Astrocyte of the hippocampus (primary cell): ENCODE measurements at places on chromosomes 7 and 10.

DNA sequence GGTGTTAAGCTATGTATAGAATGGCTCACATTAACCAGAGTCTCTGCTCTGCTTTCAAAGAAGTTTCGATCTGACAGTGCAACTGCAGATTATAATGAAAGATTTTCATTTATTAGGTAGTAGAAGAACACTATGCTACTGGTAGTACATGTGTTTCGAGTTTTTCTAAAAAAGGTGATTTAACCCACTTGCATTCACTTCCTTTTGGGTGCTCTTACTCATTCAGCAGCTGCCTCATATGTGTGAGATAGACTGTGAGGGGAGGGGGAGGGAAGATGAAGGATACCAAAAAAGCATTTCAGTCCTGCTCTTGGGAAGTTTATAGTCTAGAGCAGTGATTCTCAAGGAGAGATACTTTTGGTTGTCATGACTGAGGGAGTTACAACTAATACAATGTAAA is 20.4 kb downstream of the PLEKHA8 start:
- DNase-seq = no peak

GRCh38 chr7:139481364-139481763 is 2.1 kb downstream of the KLRG2 start:
- DNase-seq = no peak

DNA sequence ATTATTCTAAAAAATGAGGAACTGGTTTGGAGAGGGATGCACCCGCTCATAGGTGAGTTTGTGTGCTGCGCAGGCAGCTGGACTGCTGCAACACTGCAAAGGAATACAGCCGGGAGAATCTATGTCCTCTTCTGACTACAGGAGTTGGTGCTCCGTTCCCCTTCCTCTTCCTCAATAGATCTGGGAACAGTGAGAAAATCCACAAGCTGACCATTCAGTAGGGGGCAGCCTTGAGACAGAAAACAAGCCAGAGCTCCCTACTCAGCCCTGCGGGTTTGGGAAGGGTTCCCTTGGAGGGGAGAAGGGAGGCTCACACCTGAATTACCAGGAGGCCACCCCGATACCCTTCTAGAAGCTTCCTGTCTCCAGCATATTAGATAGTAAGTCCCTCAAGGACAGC is 87.3 kb upstream of the FOXI2 start:
- DNase-seq = peak; percentile 1

GRCh38 chr10:77699080-77699645 is 61.6 kb upstream of the KCNMA1 start:
- no peak for DNase-seq

DNA sequence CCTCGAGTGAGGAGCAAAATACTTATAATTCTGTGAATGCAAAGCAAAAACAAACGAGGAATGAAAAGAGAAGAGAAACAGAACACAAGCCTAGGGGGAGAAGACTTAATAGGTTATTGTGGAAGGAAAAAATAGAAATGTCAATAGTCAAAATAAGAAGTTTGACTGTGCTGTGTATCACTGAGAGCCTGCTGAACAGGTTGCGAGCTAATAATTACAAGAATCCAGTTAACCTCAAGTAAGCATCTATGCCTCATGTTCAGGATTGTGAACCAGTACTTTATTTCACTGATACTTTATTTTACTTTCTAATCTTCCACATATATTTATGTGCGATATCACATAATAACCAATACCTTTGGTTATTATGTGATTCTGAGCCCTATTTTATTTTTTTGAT is 316.7 kb downstream of the OTUD1 start:
- DNase-seq = no peak

DNA sequence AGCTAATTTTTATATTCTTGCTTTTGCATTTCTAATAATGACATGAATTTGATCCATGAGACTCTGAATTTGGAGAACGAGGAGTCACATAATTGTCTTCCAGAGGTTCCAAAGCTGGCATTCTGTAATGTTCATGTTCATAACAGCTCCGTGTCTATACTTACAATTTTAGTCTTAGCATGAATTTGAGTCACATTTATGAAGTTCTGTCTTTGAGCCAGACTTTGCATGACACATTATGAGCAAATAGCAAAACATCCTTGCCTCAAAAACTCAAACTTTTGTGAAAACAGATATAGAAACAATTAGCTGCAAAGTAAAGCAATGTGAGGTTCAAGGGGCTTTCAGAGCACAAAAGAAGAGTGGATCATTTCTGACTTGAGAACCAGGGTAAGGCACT is 44.5 kb upstream of the CAV2 start:
- DNase-seq = peak; percentile 20

- DNase-seq = no peak
Measured at GRCh38 chr10:44723082-44723481, 188.1 kb upstream of the TMEM72 start.

- DNase-seq = no peak
Measured at GRCh38 chr10:132098539-132099388, 33.0 kb downstream of the JAKMIP3 start.

DNA sequence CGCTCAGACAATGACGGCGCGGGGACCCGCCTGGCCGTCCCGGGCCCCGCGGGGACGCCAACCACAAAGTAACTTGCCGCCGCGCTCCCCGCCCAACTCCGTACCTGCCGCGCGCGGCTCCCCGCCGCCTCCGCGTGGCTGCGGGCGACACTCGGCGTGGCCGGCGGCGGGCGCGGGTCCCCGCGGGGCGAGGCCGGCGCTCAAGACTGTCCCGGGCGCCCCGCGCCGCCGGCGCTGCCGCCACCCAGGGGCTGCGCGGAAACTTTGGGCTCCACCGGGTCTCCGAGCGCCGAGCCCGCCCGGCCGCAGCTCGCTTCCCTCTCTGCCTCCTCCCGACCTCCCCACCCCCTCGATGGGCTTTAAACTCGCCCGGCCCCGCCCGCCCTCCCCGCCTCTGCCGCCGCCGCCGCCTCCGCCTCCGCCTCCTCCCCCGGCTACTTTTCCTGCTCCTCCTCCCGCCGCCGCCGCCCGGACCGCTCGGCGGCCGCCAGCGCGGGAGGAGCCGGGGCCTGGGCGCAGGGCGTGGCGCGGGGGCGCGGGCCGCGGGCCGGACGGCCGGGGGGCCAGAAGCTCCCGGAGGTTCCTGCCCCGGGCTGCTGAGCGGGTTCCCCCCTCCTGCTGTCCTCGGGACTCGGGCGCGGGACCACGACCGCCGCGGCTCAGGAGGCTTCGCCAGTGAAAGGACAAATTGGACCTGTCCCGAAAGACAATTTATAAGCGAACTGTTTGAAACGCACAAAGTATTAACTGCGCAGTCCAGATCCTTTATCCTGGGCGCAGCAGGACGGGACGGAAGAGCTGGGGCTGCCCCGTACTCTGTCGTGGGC is 10.6 kb upstream of the GRB10 start:
- peak; percentile 90 for DNase-seq

GRCh38 chr10:14476641-14477407 is 146.1 kb upstream of the FRMD4A start:
- peak; percentile 94 for DNase-seq

DNA sequence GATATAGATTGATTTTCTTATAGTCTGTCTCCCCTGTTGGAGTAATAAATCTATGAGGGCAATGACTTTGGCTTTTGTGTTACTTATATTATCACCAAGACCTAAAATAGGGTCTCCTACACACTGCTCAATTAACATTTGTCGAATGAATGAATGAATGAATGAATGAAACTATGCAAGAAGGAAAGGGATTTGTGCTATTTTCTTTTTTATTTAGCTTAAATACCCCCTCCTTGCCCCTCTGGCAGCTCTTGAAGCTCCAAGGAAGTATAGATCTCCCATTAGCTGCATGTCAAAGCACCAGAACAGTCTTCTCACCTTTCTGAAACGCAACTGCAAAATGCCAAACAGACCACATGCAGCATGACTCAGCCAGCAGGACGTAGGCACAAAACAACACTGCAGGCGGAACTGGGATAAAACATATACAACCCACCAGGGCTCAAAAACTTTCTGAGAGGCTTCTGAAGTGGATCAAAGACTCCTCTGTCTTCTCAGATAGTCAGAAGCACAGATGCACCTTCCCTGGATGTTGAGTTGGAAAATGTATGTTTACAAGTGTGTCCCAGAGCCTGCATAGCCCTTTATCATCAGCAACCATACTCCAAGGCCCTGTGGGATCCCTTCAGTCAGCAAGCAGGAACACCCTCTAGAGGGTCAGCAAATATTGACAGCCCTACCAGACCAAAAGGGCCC is 187.8 kb downstream of the NPSR1 start:
- DNase-seq = peak; percentile 67

DNA sequence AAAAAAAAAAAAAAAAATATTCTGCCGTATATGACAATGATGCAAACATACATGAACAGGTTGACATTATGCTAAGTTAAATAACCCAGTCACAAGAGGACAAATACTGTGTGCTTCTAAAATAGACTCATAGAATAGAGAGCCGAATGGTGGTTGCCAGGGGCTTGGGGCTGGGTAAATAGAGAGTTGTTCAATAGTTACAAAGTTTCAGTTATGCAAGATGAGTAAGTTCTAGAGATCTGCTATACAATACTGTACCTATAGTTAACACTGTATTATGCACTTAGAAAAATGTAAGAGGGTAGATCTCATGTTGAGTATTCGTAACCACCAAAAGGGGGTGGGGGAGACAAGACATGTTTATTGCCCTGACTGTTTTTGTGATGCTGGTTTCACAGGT is 77.1 kb upstream of the GNAI1 start:
- no peak for DNase-seq

DNA sequence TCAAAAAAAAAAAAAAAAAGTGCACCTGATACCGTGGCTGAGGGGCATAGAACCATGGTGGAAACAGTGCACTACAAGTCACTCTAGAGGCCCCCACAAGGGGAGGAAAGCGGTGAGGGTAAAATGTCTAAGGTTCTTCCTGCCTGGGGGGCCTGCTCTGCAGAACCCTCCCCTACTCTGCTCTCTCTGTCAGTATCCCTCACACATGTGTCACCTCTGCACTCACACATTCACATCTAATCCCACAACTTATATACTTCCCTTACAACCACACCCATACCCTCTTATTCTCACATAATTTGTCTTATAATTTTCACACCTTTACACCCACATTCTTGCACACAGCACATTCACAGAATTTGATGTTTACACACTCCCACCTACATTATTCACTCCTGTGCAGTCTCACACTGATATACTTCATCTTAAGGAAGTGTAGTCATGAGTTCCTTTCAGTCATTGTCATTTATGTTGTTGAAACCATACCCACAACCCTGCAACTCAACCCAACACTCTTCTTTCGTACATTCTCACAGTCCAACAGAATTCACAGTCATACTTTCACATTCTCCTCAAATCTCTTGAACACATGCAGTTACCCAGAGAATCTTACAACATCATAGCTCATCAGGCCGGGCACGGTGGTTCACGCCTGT is 68.0 kb upstream of the PAX2 start:
- no peak for DNase-seq

DNA sequence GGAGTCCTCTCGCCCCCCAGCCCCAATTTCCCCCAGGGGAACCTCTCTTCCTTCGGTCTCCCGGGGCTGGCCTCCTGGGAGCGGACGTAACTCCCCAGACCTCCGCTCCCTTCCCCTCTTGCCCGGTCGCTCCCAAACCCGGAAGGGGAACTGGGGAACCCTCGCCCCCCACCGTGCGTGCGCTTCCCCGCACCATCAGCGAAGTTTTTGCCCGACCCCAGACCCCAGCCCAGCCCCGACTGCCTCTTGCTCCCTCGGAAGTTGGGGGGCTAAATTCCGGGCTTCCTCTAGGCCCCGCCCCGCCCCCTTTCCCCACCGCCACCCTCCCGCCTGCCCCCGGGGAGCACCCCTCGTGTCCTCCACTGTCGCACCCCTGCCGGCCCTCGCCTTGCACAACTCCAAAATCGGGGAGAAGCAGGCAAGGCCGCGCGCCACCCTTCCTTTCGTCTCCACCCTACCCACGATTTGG is 436 bp downstream of the GNB2 start:
- DNase-seq = peak; percentile 28

DNA sequence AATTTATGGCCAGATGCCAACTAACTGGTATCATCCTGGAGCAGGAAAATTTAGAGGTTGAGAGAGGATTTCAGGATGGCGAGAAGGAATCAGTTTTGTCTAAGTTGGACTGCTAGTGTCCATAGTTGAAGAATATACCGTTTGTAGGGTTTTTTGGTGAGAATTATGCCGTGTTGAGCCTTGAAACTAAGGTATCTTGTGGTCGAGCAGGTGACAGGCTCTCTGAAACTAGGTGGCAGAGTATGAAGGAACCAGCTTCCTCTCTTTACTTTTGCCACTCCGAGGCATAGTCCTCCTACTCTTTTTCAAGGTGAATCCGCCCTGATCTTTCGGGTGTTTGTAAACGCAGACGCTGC is 9.7 kb downstream of the MDFIC start:
- DNase-seq = no peak

DNA sequence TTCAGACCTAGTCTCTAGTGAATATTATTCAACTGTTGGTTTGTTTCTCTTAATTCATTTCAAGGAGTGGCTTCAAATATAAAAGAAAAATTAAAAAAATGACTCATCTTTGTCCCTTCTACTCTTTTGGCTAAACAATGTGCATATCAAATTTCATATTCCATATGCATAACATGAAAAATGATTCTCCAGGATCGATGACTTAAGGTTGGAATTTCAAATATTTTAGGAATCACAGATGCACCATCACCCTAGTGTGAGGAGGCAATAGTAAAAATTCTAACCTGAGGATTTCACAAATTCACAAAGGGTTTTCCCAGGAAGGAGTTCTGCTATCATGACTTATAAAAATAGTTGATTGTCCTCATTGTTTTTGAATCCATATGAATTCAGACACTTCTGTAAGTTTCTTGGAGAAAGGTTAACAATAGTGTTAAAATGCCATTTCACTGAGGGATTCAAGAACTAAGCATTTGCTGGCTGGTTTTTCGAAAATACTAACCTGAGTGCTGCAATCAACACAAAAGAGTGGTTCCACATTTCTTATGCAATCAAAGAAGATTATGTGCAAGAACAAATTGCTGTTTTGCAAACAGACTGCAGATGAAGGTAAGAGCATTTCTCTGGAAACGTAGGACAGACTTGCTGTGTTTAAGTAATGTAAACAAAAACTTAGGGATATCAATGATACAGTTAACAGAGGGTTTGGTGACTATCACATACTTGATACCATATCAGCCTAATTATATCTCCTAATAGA is 547.5 kb upstream of the LRRTM3 start:
- no peak for DNase-seq

GRCh38 chr10:86707505-86707904 is 39.2 kb downstream of the LDB3 start:
- DNase-seq = no peak

DNA sequence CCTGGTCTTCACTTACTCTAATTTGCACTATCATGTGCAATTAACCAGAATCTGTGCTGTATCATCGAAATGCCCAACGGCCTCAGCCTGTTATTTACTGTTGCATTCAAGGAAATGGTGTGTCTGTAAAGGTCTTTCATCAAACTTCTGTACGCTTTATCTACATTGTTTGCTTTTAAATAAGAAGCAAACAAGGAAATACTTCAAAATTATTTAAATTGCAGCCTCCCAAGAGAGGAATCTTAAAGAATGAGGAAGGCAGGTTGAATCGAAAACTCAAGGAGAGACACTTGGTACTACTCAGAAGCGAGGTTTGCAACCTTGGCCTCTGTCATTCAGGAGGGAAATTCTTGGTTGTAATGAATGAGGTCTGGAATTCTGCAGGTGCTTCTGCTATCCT is 40.7 kb downstream of the MGAM start:
- DNase-seq = no peak

GRCh38 chr10:97321032-97321803 is 2.1 kb downstream of the FRAT1 start:
- no peak for DNase-seq
